Osteocyte (in vitro differentiated cells): ENCODE measurements at places on chromosomes 2 and 18. TPM values are rescaled to one million over a fixed set of nuclear protein-coding genes. Genes with fewer than 3 reads are reported as not detected.

Gene WDR43
- 39.8 and 42.4 TPM in 2 replicates for total RNA-seq

Gene INHA
- 1.2 and 1.4 TPM in 2 replicates for total RNA-seq

Gene DNAJC27
- 7.0 and 7.3 TPM in 2 replicates for total RNA-seq

Gene EFHD1
- 106 and 114 TPM in 2 replicates for total RNA-seq

Gene SP5
- not detected in 2 replicates for total RNA-seq

DNA sequence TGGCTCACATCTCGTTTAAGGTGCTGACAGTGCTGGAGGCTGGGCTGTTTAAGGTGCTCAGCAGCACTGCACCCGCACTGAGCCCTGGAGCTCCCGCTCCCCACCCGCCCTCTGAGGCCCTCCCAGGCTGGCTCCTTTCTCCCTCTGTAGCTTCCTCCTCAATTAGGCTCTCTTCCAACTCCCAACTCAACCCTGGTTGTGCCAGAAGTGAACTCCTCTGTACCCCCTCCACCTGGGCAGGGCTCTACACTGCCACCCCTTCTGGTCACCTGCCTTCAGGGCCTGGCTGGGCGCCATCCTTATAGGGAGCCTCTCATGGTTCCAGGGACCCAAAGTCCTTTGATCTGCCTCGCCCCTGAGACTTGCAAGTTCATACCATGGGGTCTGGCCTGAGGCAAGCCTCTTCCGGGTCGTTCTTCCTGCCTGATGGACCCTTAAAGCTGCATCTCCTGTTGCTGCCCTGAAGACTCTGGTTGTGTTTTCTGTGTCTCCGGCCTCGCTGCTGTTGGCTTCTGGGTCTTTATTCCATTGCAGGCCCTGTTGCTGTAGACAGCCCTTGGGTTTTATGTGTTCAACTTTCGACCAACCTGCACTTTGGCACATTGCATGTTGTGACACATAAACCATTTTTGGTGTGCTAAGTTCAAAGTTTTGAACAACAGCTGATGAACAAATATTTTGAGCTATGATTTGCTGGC is 199.6 kb downstream of the LDLRAD4 start:
- DNase-seq: no peak

- DNase-seq: peak; percentile 46
These were observed 17.8 kb upstream of the PMAIP1 start for GRCh38 chr18:59881728-59882656.

- no peak for DNase-seq
These were observed 140.4 kb upstream of the PIK3C3 start for GRCh38 chr18:41814651-41815050.

GRCh38 chr2:197704434-197705120 is 592 bp upstream of the MARS2 start:
- DNase-seq: no peak

DNA sequence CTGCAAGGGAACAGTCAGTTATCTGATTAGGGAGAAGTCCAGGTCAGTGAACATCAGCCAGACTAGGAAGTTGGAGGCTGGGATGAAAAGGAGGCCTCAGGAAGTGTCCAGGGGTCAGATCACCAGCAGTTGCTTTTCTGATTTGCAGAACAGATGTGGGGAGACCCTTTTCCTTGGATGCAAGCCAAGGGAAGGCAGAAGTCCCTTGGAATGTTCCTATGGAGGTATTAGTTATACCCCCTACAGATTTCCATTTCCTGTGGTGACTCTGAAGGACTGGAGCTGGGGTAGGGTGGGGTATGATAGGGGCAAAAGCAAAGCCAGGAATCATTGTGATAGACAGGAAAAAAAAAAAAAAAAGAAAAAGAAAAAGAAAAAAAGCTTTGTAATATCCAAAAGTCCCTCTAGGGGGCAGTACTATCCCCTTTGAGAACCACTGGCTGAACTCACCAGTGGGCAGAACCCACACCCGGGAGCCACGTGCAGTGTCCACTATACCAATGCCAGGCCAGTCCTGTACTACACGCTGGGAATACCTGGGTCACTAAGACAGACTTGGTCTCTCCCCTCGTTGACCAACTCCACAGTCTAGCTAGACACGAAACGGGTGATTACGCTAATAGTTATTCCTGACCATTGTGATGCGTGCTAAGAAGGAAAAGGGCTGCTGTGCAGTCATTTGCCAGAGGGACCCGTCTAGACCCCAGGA is 7.4 kb downstream of the DYSF start:
- DNase-seq: no peak

GRCh38 chr2:217199255-217199630 is 339.4 kb upstream of the TNP1 start:
- no peak for DNase-seq

DNA sequence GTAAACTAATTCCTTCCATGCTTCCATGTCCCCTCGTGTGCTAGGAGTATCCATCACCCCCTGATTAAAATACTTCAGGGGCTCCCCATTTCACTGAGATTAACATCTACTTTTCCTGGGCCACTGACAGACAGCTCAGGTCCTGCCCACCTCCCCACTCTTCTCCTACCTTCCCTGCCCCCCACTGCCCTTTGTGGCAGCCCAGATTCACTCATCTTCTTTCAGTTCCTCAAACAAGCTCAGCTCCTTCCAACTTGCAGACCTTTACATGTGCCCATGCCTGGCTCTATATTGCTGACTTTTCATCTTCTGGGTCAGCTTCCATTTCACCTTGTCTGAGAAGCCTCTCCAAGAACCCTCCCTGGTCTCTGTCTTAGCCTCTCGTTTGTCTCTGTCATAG is 12.0 kb downstream of the RUFY4 start:
- peak; percentile 48 for DNase-seq

- no peak for DNase-seq
These were observed 26.8 kb upstream of the LDLRAD4 start for GRCh38 chr18:13191779-13192178.

- no peak for DNase-seq
These were observed 125.3 kb downstream of the COL4A4 start for GRCh38 chr2:227038550-227039189.

DNA sequence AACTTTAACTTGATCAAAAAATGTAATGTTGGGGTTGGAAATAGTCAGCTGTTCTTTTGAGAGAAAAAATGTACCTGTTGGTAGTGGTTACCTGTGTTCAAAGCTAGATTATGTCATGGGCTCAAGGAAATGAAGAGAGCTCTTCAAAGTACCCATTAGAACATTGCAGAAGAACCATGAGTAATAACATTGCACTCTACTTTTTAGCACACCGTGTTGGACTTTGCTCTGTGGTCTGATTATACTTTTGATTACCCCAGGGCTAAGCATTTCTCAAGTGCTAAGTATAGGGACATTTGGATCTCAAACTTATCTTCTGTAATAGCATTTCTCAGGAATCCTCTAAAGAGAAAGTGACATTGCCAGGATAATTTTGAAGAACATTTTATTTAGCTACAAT is 1122.8 kb upstream of the CELF4 start:
- no peak for DNase-seq

- no peak for DNase-seq
These were observed 68.9 kb downstream of the PRPF40A start for GRCh38 chr2:152648336-152648735.

GRCh38 chr2:204143216-204144014 is 206.9 kb downstream of the ICOS start:
- no peak for DNase-seq

DNA sequence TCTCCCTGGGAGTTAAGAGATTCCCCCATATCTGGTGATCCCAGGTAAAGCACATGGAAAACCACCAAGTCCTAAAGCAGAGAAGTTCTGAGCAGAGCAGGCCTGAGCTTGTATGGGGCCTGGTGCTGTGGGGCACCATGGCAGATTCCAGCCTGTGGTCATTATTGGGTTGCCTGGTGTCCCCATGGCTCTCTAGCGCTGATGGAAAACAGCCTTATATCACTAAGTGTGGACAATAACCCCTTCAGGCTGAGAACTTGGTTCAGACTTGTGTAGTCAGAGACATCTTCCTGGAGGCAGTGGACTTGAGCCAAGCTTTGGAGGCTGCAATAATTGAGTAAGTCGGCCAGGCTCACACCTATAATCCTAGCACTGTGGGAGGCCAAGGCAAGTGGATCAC is 96.8 kb downstream of the MCFD2 start:
- DNase-seq: no peak

DNA sequence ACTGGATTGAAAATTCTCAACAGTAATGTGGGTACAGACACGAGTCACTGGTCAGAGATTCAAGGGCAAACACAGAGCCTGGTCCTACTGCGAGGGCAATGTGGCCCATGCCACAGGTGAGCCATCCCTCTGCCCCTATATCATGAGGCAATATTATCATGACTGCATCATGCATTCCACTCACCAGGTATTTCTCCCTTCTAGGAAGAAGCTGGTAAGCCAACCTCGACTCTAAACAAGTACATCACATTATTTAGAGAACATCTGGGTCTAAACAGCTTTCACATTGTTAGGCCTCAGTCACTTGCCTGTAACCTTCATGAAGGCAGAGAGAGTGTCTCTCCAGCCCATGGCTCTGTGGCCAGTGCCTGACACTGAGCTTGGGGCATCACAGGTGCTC is 14.6 kb upstream of the RPL31 start:
- no peak for DNase-seq

GRCh38 chr2:96198921-96199320 is 9.7 kb downstream of the STARD7 start:
- DNase-seq: no peak

- DNase-seq: no peak
These were observed 417.1 kb downstream of the ANKRD30B start for GRCh38 chr18:15165048-15165447.

DNA sequence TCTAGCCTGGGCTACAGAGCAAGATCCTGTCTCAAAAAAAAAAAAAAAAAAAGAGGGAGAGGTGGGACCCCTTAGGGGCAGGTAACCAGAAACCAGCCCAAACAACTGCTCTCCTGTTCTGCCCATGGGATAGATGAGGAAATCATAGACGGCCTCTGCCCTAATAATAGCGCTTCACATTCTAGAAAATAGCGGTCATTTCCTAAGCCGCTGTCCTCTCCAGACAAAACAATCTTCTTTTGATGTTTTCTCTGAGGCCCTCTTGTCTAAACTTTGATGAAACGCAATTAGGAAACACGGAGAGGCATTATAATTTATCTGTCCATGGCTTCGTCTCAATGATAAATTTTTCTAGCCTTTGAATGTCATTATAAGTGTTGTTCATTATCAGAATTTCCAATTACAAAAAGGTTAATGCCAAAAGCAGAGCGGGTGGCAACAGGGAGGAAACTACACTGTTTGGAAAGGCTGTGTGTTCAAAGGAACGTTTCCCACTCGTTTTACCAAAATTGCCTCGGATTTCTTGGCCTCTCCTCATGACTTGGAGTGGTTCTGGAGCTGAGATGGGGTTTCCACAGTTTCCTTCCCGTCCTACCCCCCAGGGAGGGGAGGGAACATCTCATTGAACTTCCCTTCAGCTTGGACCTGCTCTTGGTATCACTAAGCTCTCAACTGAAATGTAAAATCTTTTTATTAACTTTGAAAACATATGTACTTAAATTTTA is 151.6 kb upstream of the ZNF236 start:
- no peak for DNase-seq

- peak; percentile 94 for DNase-seq
These were observed 89.2 kb downstream of the NFATC1 start for GRCh38 chr18:79484661-79485621.

GRCh38 chr2:27073782-27074181 is 2.3 kb upstream of the OST4 start:
- no peak for DNase-seq

DNA sequence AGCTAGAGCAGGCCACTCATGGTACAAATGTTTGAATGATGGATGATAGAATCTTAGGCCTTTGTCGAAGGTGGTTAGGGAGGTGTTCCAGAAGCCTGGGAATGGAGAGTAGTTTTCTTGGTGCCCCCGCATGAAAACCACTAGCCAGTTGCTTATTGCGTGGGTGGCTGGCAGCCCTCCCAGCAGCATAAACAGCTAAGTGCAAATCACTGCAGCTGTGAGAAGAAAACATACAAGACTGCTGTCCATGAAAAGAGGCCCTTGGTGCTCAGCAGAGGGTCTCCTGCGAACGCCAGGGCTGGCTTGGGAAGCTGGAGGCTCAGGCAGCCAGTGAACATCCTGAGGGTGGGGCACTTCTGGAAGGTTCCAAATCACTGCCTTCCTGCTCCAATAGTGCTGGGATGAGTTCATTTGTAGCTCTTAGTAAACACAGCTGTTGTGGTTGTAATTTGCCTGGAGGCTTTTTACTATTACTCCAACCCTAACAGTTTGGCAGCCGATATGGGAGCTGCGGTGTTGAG is 118.8 kb downstream of the MGAT5 start:
- DNase-seq: no peak

- no peak for DNase-seq
These were observed 67.3 kb downstream of the KYNU start for GRCh38 chr2:142944721-142945120.

DNA sequence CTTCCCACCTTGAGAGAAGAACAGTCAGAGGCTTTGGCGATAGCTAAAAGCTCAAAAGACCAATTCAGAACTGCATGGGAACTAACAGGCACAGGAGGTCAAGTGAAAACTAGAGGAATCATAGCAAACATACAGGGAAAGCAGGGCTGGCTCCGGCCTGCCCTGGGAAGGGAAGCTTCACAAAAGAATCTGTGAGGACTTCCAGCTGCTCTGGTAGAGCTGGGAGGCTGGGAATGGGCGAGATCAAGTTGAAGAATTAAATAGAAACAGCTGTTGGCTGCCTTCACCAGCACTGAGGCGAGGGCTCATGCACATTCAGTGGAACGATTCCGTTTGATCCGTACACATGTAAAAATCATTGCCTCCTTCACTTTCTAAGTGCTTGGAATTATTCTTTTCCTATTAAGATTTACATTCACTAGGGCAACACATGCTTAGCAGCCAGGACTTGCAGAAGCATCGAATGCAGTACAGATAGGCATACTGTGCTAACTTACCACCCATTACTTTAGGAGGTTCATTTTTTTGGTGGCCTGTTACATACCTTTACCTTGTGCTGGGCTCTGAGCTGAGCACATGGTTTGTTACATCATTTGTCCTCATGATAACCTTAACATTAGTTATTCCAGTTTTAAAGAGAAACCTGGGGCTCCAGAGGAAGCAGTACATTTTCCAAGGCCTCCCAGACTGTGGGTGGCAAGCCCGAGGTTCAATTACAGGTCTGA is 125.4 kb upstream of the RNF152 start:
- DNase-seq: peak; percentile 91

DNA sequence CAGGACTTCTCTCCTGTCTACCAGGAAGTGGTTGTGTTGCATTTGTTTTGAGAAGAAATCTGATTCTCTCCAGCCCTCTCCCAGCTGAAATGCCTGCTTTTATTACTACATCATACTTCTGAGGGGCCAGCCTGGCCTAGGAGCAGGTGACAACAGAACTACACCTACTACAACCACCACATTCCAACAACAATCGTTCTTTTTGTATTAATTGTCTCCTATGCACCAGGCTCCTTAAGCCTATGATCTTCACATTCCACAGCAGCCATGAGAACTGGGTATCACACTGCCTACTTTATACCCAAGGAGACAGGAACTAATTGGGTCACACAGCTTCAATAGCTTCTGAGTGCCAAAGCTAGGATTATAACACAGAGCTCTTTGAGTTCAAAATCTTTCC is 167.7 kb downstream of the TDRD15 start:
- no peak for DNase-seq

GRCh38 chr2:11697103-11697871 is 27.3 kb upstream of the NTSR2 start:
- no peak for DNase-seq
